ENCODE measurements at places on chromosomes 16 and 17.

DNA sequence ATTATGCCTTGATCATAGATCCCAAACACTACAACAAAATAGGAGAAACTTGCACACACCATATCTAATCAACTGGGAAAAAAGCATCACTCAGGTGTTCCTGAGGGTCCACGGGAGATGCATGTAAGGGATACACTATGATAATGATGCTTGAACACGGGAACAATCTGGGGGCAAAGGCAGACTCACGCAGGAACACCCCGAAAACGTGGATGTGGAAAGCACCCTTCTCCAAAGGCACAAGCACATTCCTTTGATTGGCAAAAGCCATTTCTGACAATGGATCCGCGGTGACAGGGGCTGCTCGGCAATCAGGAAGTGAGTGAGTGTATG lies 1.3 kb downstream of the ZNF652 start:
- no peak for DNase-seq

GRCh38 chr16:13805951-13806350 lies 114.0 kb upstream of the ERCC4 start:
- DNase-seq = no peak

DNA sequence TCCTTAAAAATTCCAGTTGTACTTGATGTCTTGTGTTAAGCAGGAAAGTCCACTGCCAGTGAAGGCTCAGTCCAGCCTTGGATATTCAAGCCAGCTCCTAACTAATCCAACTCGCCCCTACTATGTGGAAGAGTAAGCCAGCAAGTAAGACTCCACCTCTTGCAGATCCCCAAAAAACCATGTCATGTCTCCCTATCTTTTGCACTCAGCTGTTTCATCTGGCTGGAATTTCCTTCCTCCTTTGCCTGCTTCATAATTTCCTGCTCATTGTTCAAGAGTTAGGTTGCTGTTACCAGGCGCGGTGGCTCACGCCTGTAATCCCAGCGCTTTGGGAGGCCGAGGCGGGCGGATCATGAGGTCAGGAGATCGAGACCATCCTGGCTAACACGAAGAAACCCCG lies 37.8 kb downstream of the RBBP6 start:
- no peak for DNase-seq

GRCh38 chr17:45146166-45146565 lies 2.1 kb upstream of the HEXIM1 start:
- no peak for DNase-seq

- no peak for DNase-seq
These were observed 499.1 kb upstream of the CDH5 start for GRCh38 chr16:65867276-65867960.

DNA sequence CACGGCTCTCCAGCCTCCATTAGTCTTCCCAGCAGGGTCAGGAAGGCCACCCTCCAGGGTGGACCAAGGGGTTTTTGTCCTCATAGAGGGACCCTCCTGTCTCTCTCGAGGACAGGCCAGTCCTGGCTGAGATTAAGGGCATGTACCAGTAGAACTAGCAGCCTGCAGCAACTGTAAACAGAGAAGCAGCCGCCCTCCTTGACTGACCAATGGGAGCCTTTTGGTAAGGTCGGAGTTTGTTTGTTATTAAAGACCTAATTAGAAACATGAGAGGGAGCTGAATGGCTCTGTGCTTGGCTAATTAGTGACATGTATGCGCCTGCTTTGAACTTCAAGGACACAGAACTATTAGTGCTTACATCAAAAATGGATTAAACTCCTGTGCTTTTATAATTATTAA lies 80.0 kb downstream of the CCDC182 start:
- no peak for DNase-seq
